ENCODE measurements at places on chromosomes 7 and 10.

- DNase-seq, result no peak
Observed at GRCh38 chr10:16938952-16939351, 121.7 kb upstream of the RSU1 start.

GRCh38 chr7:128869138-128869943, 6.7 kb downstream of the ATP6V1F start:
- DNase-seq, result no peak

GRCh38 chr10:113274176-113274829, 278.6 kb upstream of the HABP2 start:
- DNase-seq, result no peak

- DNase-seq, result no peak
Observed at GRCh38 chr7:75888464-75889222, 9.8 kb downstream of the RHBDD2 start.

DNA sequence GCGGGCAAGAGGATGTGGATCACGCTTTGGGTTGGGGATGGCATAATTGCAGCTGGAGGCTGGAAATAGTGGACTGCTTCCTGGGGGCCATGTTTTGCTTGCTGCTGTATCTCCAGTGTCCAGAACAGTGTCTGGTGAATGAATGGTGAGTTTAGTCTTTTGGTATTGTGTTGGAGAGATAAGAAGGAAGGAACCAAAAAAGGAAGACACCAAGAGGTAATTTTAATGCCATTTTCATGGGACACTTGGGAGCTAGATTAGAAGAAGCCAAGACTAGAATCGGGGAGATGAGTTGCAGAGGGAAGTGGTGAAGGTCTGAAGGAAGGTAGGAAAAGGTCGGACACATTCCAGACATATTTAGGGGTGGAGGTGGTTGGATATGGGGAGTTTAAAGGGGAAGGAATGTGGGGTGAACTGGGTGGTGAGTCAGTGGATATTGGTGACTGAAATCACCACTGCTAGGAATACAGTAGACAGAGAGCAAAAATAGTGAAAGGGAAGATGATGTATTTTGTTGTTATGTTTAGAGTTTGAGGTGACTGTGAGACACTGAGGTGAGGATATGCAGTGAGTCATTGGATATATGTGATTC, 76.7 kb downstream of the CCNY start:
- DNase-seq, result no peak

DNA sequence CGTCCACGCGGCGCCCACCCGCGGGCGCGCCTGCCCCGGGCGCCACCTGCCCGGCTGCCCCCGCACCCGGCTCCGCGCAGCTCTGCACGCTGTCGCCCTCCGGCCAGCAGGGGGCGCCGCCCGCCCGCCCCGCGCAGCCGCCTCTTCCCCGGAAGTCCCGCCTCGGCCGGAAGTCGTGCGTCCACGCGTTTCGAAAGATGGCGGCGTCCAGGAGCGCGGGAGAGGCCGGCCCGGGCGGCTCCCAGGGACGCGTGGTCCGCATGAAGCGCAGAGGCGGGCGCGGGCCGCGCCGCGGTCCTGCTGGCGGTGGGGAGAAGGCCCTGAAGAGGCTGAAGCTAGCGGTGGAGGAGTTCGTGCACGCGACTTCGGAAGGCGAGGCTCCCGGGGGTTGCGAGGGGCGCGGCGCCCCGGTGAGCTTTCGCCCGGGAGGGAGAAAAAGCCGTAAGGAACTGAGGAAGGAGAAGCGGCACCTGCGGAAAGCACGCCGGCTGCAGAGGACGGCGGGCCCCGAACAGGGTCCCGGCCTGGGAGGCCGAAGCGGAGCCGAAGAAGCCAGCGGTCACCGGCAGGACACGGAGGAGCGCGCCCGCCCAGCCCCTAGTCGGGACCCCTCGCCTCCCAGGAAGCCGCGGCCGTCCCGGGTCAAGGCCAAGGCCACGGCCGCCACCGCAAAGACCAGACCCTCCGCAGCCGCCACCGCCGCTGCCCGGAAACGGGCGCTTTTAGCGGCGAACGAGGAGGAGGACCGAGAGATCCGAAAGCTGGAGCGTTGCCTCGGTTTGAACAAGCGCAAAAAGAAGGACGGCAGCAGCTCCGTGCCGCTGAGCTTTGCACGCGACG, at the start of gene NOM1:
Gene NOM1 (plus strand): TSS at position 172 of the 840 bp plus-strand sequence. CDS start 26 bp downstream, at position 198.
- peak; percentile 30 for DNase-seq

DNA sequence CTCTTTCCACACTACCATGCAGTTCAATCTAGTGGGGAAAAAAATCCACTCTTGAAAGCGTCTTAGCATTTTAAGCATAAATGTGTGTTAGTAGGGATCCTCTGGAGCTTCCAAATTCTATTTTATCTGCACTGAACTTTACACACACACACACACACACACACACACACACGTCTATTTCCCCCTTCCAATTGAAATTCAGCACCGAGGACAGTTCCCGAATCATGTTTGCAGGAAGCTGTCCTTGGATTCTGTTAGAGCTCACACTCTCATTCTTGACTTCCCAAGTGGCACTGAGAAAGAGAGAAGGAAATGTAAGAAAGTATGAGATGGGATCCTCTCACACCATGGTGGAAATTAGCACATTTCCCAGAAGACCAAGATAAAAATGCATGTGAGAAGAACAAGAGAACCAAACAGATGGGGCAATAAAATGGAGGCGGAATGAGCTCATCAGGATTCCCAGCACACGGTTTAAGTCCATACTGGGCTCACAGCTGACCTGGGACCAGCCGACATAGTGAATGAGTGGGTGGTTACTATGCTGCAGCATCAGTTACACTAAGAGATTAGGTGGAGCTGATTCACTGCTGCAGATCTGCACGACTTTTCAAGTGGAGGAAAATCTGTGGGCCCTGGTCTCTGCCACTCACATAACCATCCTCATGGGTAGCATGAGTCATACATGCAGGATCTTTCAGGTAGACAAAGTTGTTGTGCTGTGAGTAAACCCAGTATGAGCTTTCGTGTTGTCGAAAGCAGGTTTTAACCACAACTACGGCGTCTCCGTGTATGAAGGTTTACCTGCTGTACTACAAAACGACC, 3.3 kb upstream of the NPTX2 start:
- DNase-seq, result no peak

- DNase-seq, result no peak
Observed at GRCh38 chr10:78576276-78576675, 492.5 kb upstream of the ZMIZ1 start.

- no peak for DNase-seq
Observed at GRCh38 chr7:70645279-70645678, 486.7 kb upstream of the GALNT17 start.

DNA sequence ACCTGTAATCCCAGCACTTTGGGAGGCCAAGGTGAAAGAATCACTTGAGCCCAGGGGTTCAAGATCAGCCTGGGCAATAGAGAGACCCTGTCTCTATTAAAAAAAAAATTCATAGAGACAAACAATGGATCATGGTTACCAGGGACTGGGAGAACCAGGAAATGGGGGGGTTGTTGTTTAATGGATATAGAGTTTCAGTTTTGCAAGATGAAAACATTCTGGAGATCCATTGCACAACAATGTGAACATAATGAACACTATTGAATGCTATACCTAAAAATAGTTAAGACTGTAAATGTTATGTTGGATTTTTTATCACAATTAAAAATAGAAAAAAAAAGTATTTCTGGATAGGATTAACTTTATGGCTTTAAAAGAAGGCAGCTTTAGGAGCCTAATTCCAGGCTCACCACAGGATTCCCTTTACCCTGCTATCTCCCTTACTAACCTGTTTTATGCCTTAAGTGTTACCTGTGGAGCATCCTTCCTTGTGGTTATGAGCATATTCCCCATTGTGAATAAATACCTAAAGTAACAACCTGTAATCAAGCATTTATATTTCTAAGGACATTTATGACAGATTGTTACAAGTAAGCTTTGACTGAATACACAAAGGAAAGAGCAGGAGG, 45.1 kb upstream of the SGCE start:
- no peak for DNase-seq

DNA sequence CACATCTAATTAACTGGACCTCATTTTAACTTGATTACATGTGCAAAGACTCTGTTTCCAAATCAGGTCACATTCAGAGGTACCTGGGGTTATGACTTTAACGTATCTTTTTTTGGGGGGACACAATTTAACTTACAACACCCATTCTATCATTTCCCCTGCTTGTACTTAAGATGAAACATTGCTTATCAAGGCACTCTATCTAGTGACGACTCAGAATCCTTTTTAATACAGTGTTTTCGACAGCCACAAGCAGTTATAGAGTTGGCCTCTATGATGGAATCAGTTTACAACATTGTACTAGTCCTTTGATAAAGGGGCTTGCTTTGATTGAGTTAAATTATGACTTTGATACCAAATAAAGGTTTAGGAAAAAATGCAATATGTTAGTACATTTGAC, 22.7 kb downstream of the BBS9 start:
- DNase-seq, result no peak

DNA sequence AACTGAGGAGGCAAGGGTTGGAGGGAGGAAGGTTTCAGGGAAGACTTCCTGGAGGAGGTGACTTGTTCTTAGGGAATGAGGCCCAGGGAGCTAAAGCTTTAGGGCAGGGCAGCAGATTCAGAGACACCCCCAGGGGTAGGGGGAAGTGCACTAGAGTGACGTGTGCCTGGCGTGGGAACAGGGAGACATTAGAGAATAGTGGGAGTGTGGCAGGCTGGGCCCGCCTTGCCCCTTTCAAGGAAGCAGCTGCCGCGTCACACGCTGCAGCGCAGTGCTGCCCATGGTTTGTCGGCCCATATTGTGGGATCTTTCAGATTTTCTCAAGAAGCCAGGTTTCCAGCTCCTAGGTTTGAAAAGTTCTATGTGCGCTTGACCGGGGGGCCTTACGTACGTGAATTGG, 139.4 kb downstream of the LHPP start:
- no peak for DNase-seq

GRCh38 chr10:116926426-116926825, 77.1 kb downstream of the ENO4 start:
- peak; percentile 80 for DNase-seq

GRCh38 chr7:45580053-45580872, 6.1 kb downstream of the ADCY1 start:
- DNase-seq, result no peak

DNA sequence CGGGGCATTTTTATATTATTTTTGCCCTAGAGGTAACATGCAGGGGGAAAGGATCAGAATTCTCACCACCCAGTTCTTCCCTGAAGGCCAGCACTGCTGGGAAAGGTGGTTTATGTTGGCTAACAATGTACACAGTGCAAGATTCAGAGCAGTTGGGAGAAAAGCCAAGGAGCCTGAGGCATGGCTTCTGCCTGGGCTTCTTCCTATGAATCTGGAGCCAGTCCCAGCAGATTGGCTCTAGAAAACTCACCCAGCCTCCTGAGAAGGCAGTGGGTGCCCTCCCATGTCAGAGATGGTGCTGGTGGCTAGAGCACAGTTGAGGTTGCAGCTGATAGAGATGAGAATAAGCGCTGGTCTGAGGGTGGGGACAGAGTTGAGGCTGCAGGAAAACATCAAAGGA, 44.7 kb upstream of the GPR26 start:
- DNase-seq, result no peak

DNA sequence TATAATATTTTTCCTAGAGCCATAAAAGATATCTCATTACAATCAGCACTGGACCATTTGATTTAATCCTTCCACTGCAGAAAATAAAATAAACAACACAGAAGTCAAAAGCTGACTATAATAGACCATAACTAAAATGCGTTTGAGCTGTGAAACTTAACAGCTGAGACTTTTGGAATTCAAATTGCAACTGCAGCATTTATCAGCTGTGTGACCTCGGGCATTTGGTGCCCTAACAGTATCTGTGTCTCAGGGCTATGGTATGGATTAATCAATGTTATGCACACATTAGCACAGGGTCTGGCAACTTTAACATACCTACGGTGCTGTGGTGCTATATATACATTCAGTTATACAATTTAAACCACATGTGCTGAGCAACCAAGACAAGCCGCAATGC, 160.1 kb downstream of the COL28A1 start:
- no peak for DNase-seq

DNA sequence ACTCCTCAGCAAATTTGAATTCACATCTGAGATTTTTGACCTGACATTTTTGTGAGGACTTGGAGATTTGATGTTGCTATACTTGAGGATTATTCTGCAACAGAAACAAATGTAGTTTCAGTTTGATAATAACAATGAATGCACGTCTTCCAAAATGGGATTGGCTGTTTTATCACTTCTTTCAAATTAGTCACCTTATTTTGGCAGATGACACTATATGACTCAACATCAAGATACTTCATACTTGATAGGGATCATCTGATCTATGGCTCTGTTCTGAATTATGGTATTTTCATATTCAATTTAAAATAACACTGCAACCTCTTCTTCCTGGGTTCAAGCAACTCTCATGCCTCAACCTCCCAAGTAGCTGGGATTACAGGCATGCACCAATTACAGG, 24.2 kb downstream of the ARL5B start:
- no peak for DNase-seq

- no peak for DNase-seq
Observed at GRCh38 chr10:131858118-131858515, 42.7 kb upstream of the PPP2R2D start.

GRCh38 chr10:94546049-94546900, 687 bp downstream of the HELLS start:
- DNase-seq, result no peak

- DNase-seq, result no peak
Observed at GRCh38 chr10:104732222-104732621, 91.1 kb downstream of the SORCS3 start.

DNA sequence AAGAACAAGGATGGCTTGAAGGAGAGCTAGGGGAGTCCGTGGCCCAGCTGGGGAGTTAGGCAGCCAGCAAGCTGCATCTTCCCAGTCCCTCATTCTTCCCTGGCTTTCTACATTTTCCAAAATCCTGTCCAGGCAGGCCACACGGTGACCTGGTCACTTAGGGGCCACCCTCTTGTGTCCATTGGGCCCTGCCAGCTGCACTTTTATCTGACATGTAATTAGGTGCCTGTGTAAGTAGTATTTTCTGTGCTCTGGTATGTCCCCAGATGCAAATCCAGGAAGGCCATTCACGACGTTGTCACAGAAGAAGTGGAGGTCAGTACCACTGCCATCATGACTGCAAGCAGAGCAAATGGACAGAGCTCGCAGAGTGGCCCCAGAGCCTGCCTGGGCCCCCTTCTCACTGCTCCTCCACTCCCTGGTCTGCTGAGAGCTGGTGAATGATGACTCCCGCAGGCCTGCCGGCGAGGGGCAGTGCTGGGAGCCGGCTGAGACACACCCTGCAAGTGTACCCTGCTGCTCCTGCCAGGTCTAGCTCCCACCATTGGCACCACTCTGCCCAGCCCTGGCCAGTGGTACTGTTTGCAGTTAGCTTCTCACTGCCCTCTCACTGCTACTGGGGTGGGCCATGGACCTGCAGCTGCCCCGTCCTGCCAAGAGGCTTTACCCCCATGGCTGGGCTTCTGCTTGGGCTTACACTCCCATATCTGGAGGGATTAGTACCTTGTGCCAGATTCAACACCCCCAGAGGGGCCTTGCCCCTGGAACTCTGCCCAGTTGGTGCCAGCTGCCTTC, 98.2 kb downstream of the GLRX3 start:
- DNase-seq, result no peak

GRCh38 chr7:88101769-88102168, 118.1 kb downstream of the SRI start:
- no peak for DNase-seq

- no peak for DNase-seq
Observed at GRCh38 chr10:113042868-113043267, 92.8 kb downstream of the TCF7L2 start.

- DNase-seq, result peak; percentile 34
Observed at GRCh38 chr7:42493436-42494198, 256.6 kb upstream of the GLI3 start.
